ENCODE measurements at places on chromosomes 4 and X. TPM values are rescaled to one million over a fixed set of nuclear protein-coding genes. Genes with fewer than 3 reads are reported as not detected.

GRCh38 chrX:65999029-65999562 is 40.8 kb downstream of the VSIG4 start:
- no peak overlapping the region for H3K27ac ChIP-seq
- no peaks in the 10 kb centered on the region for H3K4me1 ChIP-seq
- no peaks in the 10 kb centered on the region for H3K27me3 ChIP-seq

GRCh38 chr4:110518889-110519490 is 43.0 kb downstream of the ENPEP start:
- H3K27ac ChIP-seq = no peak overlapping the region
- no peaks in the 10 kb centered on the region for H3K27me3 ChIP-seq
- no peaks in the 10 kb centered on the region for H3K4me1 ChIP-seq
- no peak overlapping the region for H3K4me3 ChIP-seq
- DNase-seq = no peak

DNA sequence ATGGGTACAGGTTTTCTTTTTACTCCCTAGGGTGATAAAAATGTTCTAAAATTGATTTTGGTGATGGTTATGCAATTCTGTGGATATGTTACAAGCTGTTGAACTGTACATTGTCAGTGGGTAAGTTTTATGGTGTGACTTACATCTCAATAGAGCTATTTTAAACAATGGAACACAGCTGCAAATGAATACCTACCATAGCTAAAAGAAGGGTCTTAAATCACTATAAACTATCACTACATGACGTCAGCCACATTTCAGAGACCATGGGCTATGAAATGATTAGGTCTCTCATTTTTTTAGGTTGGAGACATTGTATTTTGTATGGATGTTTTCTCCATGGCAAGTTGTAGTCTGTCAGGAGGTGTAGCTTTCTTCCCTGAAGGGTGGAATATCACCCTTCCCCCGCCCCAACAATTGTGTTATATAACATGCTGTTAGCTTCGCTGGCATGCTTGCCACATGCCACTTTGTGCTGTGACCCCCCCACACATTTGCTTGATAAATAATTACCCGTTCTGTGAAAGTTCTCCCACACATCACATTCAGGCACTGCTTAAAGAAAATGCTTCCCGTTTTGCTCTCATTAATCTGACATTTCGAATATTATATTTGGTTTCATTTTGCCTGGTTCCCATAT is 159.7 kb downstream of the ARHGAP10 start:
- no peak overlapping the region for H3K4me3 ChIP-seq
- DNase-seq = no peak
- no peak overlapping the region for H3K27ac ChIP-seq
- no peaks in the 10 kb centered on the region for H3K27me3 ChIP-seq
- no peaks in the 10 kb centered on the region for H3K4me1 ChIP-seq

DNA sequence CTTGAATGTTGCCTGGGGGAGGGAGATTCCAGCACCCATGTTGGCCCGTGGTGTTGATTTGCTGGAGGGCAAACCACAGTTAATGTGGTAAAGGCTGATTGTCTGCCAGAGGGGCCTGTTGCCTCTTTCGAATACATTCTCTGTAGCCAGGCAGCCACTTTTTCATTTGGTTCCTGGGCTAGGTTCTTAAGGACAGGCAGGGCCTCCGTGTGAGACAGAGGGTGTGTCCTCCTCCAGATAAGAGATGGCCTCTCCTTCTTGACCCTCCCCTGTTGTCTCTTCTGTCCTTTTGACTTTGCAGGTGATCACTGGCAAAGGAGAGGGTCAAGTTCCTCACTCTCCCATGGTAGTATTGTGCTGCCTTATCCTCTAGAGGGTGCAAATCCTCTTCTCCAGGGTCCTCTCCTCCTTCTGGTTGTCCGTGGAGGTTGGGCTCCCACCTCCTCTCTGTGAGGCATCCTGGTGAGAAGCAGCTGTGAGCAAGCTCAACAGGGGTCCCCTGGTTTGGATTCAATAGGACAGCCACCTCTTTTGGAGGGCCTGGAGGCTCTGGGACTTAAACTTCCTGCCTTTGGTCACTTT is 44.9 kb downstream of the ZNF182 start:
- no peaks in the 10 kb centered on the region for H3K4me1 ChIP-seq
- DNase-seq = no peak
- H3K36me3 ChIP-seq = no peaks in the 10 kb centered on the region
- H3K27me3 ChIP-seq = no peaks in the 10 kb centered on the region
- no peak overlapping the region for H3K27ac ChIP-seq

GRCh38 chr4:26127851-26128337 is 192.9 kb upstream of the RBPJ start:
- H3K4me1 ChIP-seq = no peaks in the 10 kb centered on the region
- no peaks in the 10 kb centered on the region for H3K36me3 ChIP-seq
- H3K27ac ChIP-seq = no peak overlapping the region
- no peak for DNase-seq
- no peak overlapping the region for H3K4me3 ChIP-seq
- no peaks in the 10 kb centered on the region for H3K27me3 ChIP-seq

- DNase-seq = no peak
- no peaks in the 10 kb centered on the region for H3K27me3 ChIP-seq
- H3K4me3 ChIP-seq = no peak overlapping the region
Observed at GRCh38 chr4:147198411-147199051, 252.9 kb upstream of the TTC29 start.

DNA sequence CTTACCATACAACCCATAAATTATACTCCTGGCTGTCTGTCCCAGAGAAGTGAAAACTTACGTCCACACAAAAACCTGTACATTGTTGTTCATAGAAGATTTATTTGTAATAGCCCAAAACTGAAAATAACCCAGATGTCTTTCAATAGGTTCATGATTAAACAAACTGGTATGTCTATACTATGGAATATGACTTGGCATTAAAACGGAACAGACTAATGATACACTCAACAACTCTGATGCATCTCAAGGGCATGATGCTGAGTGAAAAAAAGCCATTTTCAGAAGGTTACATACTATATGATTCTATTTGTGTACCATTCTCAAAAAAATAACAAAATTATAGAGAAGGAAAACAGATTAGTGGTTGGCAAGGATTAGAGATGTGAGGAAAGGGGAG is 11.6 kb upstream of the MND1 start:
- no peak for DNase-seq
- H3K27ac ChIP-seq = no peak overlapping the region
- H3K27me3 ChIP-seq = no peaks in the 10 kb centered on the region

The TBCK gene
- 36.1 TPM for total RNA-seq

DNA sequence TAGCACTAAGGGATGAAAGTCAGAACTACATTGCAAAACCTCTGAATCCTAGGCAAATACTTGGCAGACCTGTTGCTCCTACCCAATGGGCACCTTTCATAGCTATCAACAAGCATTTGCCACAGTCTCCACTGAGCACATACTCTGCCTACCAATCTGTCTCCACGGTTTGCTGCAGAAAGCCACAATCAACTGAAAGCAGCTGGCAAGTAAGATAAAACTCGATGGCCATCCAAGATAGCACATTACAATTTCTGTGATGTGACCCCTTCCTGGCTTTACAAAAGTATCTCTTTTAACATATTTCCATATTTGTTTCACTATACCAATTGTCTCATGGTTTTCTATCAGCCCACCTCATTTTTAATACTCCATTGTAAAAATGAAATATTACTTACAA is 1060.5 kb upstream of the INTU start:
- no peaks in the 10 kb centered on the region for H3K27me3 ChIP-seq
- H3K4me3 ChIP-seq = no peak overlapping the region
- DNase-seq = no peak
- H3K36me3 ChIP-seq = no peaks in the 10 kb centered on the region

The LRIT3 gene
- 0.12 TPM for total RNA-seq

The MAML3 gene
- total RNA-seq = 10.3 TPM

- no peak overlapping the region for H3K27ac ChIP-seq
- no peak for DNase-seq
- H3K4me3 ChIP-seq = no peak overlapping the region
- no peaks in the 10 kb centered on the region for H3K36me3 ChIP-seq
- no peaks in the 10 kb centered on the region for H3K4me1 ChIP-seq
- H3K27me3 ChIP-seq = peaks cover 31% of the 10 kb centered on the region
Observed at GRCh38 chrX:1106478-1107210, 105.8 kb downstream of the CRLF2 start.

- H3K36me3 ChIP-seq = no peaks in the 10 kb centered on the region
- no peak for DNase-seq
- no peak overlapping the region for H3K27ac ChIP-seq
Observed at GRCh38 chr4:55610381-55610780, 18.3 kb upstream of the PDCL2 start.

All from left lung (tissue), 14 donors.